ENCODE measurements at places on chromosomes 16 and 17.

GRCh38 chr16:67546091-67546501 is 16.2 kb upstream of the CTCF start:
- no peaks in the 10 kb centered on the region for H3K27me3 ChIP-seq
- no peaks in the 10 kb centered on the region for H3K4me1 ChIP-seq
- DNase-seq, result no peak
- H3K4me3 ChIP-seq, result no peak overlapping the region

- no peak for DNase-seq
- no peaks in the 10 kb centered on the region for H3K36me3 ChIP-seq
- H3K27ac ChIP-seq, result no peak overlapping the region
- no peak overlapping the region for H3K4me3 ChIP-seq
- no peaks in the 10 kb centered on the region for H3K27me3 ChIP-seq
Observed at GRCh38 chr17:15083225-15083624, 181.9 kb downstream of the PMP22 start.

- no peaks in the 10 kb centered on the region for H3K4me1 ChIP-seq
- no peaks in the 10 kb centered on the region for H3K36me3 ChIP-seq
- no peak overlapping the region for H3K4me3 ChIP-seq
- H3K27me3 ChIP-seq, result no peaks in the 10 kb centered on the region
- DNase-seq, result no peak
- H3K27ac ChIP-seq, result no peak overlapping the region
Observed at GRCh38 chr16:80048250-80048649, 447.7 kb upstream of the MAF start.

DNA sequence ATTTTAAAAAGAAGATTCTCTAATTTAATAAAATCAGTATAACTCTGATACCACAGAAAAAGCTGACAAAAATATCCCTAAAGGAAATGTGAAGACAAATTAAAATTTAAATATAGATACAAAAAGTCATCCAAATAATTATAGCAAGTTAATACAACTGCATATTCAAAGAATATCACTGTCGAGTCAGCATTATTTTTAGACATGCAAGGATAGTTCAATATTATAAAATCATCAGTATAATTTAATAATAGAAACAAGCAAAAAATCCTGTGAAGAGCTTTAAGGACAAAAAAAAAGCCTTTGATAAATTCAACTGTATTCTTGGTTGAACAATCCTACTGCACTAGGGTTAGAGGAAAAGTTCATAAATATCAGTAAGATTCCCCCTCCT is 21.0 kb upstream of the CDYL2 start:
- DNase-seq, result no peak
- no peak overlapping the region for H3K27ac ChIP-seq
- H3K36me3 ChIP-seq, result no peaks in the 10 kb centered on the region
- no peak overlapping the region for H3K4me3 ChIP-seq
- no peaks in the 10 kb centered on the region for H3K4me1 ChIP-seq

- H3K4me1 ChIP-seq, result peaks cover 31% of the 10 kb centered on the region
- peak overlapping the region; percentile 63 for H3K4me3 ChIP-seq
- no peaks in the 10 kb centered on the region for H3K36me3 ChIP-seq
- H3K27me3 ChIP-seq, result no peaks in the 10 kb centered on the region
- DNase-seq, result no peak
Observed at GRCh38 chr16:29806641-29807425, 504 bp downstream of the MAZ start.

DNA sequence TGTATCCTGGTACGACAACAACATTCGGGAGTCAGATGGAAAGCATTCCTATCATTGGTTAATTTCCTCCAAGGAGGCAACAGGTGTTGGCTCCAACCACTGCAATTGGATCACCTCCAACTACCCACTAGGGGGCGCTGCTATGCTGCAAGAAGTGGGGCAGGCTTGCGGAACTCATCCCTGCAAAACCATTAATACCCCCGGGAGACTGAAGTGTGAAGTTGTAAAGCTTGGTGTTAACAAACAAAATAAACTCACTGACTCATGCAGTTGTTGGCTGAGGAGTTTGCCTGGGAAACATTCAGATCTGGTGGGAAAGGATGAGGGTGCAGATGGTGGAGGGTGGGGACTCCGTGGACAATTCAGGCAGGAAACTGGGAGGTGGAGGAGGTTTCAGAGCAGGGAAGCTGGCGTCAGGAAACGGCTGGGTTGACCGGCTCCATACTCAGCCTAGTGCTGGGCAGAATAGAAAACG is 84.9 kb downstream of the HS3ST2 start:
- no peaks in the 10 kb centered on the region for H3K4me1 ChIP-seq
- peak; percentile 63 for DNase-seq
- H3K27me3 ChIP-seq, result peaks cover 30% of the 10 kb centered on the region
- H3K4me3 ChIP-seq, result no peak overlapping the region

DNA sequence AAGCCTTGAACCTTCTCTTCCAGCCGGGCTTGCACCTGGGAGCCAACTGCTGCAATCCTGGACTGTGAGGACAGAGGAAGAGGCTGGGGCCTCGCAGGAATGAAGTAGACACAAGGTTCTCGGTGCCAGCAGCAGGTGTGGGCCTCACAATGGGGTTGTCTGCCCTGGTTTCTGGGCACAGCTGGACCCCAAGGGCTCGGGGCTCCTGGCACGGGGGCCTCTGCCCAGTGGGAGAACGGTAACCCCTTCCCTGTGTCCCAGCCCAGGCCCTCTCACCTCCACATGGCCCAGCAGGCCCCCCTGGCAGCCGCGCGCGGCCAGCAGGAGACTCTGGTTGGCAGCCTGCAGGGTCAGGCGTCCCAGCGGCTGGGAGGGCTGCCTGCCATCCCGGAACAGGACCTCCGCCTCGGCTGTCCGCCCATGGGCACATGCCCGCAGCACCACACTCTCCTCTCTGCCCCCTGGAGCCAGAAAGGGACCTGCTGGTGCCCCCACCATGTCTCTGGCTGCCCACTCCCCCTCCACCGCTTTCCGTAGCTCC is 46.9 kb downstream of the RMI2 start:
- H3K27ac ChIP-seq, result no peak overlapping the region
- H3K36me3 ChIP-seq, result no peaks in the 10 kb centered on the region
- no peaks in the 10 kb centered on the region for H3K27me3 ChIP-seq
- H3K4me1 ChIP-seq, result no peaks in the 10 kb centered on the region
